NCI-H1436 treated with DMSO at 0.1 percent for 48 hours (cell line): ENCODE measurements at places on chromosomes 3 and 15.

- DNase-seq: no peak
Measured at GRCh38 chr3:16498130-16498890, 15.2 kb downstream of the RFTN1 start.

DNA sequence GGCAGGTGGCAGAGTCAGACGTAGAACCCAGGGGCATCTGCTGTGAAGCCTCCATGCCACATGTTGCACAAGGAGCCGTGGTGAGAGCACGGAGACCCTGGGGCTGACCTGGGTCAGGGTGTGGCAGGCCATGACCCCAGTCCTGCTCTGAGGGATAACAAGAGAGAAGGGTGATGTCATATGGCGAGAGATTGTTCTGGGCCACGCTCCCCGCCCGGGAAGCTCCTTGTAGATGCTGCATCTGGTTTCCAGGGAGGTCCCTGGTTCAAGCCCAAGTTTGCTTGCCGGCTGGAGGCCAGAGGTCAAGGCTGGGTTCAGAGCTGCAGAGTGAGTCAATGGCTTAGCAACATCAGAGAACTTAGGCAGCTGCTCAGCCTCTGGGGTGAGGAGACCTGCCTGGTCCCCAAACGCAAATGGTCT is 17.3 kb downstream of the FGD5 start:
- no peak for DNase-seq

DNA sequence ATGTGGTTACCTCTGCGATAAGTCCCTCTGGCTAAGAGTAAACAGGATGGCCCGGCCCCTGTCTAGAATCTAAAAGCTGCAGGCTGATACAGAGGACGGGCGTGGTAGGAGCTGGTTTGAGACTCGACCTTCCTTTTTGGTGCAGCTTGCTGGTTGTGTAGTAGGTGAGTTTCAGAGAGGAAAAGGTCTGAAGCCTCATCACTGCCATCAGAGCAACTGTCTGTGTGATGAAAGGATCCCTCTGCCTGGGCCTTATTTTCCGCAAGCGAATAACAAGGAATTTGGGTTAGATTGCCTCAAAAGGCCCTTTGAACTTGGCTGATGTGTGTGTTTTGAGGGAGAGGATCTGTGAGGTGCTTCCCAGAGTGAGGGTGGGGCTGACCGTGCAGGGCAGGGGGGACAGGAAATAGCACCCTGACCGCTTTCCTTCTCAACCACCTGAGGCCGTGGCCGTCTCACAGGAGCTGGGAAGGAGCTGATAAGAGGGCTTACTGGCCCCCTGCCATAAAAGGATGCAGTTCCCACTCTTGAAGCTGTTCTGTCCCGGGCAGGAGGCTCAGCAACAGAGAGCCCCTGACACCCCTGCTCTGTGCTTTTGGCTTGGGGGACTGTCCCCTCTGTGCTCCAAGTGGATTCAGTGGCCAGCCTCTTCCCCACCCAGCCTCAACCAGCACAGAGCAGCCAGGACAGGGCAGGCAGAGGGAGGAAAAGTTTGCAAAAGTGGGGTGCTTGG is 45.6 kb upstream of the TFRC start:
- no peak for DNase-seq

- DNase-seq: no peak
Measured at GRCh38 chr15:67955252-67955651, 98.9 kb upstream of the PIAS1 start.

DNA sequence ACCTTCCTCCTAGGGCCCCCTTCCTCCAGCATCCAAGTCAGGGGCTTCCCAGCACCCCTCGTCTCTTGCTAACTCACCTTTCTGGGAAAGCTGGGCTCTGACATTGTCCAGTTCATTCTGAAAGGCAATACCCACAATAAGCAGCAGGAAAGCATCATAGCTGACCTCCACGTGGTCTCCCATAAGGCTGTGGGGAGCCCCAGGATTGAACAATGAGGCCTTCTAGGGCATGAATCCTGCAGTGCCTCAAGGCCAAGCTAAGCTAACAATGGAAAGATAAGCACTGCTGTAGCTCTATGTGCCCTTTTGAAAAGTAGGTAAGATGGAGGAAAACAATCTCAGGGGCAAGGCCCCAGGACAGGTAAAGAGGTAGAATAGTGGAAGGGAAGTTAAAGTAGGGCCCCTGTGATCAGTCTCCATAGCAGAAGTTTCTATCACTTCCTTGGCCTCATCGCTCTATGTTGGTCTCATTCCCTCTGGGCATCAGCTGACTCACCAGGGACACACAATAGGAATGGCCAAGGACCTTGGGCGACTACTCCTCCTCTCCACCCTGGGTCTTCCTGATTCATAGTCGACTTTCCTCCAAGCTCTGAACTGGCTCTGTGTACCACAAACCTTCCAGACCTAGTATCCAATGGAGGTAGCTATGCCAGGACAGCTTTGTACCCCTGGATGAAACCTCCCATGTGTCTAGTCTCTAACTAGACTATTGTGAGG is 11.7 kb downstream of the TRAIP start:
- DNase-seq: no peak

GRCh38 chr15:74584779-74585178 is 30.9 kb upstream of the CLK3 start:
- DNase-seq: no peak

- no peak for DNase-seq
Measured at GRCh38 chr15:77122576-77122975, 51.7 kb upstream of the TSPAN3 start.

DNA sequence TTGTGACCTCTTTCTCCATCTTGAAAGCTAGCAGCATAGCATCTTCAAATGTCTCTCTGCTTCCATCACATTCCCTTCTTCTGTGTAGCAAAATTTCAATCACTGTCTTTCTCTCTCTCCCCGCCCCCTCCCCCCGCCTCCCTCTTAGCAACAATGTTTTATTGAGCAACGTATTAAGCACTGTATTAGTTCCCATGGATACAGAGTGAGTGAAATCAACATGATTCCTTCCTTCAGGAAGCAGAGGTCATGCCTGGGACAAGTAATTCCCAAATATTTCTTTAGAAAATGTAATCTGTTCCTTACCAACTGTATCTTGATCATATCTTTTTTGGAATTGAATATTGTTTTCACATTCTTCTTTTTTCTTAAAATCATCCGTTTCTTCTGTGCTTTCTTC is 373.7 kb upstream of the NECTIN3 start:
- no peak for DNase-seq

- no peak for DNase-seq
Measured at GRCh38 chr3:100352296-100353231, 18.0 kb downstream of the NIT2 start.

GRCh38 chr3:22450786-22451400 is 699.9 kb upstream of the ZNF385D start:
- DNase-seq: no peak

- DNase-seq: no peak
Measured at GRCh38 chr3:44323341-44323955, 15.1 kb upstream of the TCAIM start.

DNA sequence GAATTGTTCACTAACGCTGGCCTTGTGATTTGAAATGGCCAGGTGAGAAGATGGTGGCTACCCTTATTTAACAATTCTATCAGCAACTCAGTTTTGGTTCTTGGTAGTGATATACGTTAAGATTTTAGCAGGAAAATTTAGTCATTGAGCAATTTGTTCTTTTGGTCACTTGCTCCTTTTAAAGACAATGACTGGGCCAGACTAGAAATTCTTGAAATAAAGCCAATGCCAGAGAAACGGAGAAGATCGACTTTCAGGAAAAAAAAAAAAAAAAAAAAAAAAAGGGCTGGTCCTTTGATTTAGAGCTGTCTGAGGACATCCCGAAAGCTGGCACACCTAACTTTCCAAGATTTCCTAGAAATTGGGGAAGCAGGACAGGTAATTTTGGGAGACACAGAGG is 178.5 kb downstream of the FNDC3B start:
- no peak for DNase-seq

GRCh38 chr3:64410226-64410625 is 185.0 kb upstream of the PRICKLE2 start:
- DNase-seq: no peak

DNA sequence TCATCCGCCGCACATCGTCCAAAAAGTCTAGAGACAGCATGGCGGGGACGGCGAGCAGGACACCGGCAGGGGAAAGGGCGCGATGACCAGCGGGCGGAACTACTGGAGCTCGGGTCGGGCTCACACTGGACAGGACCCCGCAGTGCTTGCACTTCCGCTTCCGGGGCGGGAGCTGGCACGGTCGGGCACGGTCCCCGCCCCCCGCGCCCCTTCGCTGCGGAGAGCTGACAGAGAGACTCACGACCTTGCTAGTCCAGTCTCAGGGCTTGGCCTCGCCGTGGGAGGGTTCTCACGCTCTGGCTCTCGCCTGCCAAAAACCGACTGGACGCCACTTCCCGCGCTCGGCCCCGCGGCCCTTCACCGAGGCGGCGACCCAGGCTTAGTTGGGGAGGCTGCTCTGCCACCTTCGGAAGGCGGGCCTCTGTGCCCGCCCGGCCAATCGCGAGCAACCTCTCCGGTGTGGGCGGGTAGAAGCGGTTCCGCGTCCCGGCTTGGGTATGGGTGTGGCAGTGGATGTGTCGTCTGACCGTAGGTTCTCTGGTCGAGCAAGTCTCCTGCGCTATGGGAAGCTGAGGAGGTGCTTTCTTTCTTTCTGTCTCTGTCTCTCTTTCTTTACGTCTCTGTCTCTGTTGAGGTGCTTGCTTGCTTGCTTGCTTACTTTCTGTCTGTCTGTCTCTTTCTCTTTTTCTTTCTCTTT is at the start of gene SEC11A:
Gene SEC11A, minus strand, starts transcription at position 104 of the 697 bp plus-strand sequence. Its CDS starts 64 bp downstream, at position 40.
- DNase-seq: peak; percentile 56

GRCh38 chr15:67399925-67400324 is 121.0 kb upstream of the C15orf61 start:
- no peak for DNase-seq

DNA sequence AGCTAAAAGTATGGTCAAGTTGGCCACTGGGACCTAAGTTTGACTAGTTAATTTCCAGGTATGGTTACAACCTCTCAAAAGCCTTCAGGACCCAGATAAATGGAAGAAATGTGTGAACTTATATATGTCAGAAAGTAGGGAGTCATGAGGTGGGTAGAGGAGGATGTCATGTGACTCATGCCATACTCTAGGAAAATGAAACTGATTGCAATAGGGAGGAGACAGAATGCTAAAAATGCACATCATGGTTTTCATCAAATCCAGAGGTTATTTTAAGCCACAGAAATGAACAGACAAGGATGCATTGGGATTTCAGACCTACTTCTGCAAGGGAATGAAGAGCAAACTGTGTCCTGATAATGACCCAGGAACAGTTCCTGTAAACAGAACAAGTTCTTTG is 310.0 kb downstream of the EDEM1 start:
- DNase-seq: no peak

- DNase-seq: no peak
Measured at GRCh38 chr3:48157950-48158376, 30.3 kb downstream of the CDC25A start.

DNA sequence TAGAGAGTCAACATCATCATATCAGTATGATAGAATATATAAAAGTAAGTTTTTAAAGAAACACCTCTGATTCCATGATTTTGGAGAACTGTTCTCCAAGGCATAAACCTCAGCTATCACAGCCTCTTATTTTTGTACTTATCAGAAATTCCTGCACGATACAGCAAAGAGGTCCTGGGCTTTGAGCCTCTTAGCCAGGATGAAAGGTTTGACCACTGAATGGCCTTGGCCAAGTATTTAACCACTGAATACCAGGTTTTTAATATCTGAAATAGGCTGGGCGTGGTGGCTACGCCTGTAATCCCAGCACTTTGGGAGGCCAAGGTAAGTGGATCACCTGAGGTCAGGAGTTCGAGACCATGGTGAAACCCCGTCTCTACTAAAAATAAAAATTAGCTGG is 1.9 kb upstream of the FAM174B start:
- DNase-seq: no peak

DNA sequence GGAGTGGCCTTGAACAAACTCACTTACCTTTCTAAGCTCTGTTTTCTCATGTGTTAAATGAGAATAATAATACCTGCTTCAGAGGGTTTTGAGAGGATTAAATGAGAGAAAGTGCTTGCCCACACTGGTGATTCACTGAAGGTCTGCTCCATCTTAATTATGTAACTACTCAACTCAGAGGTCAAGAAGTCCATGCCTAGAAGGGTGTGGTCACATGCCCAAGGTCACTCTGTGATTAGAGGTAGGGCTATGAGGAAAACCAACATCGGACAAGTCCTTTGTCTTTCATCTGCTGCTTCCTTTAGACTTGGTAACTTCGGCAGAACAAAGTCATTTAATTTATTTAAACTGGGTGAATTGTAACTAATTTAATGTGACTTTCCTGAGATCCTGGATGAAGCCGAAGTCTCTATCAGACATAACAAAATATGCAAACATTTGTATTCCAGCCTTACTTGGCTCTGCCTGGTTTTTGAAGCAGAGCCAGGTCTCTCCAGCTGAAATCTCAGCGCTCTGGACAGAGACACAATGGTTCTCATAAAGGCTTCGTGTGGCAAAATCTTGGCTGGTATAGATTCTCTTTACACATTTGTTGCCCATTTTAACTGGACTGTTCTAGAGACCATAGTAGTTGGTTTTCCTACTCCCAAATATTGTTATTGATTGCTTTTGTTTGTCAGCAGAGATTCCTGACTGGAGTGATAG is 3.0 kb downstream of the CHRNA7 start:
- DNase-seq: no peak

- no peak for DNase-seq
Measured at GRCh38 chr3:9108876-9109567, 140.4 kb downstream of the SRGAP3 start.

- DNase-seq: no peak
Measured at GRCh38 chr15:27361438-27361837, 390.5 kb downstream of the GABRG3 start.

GRCh38 chr3:121752261-121752660 is 2.7 kb upstream of the GOLGB1 start:
- DNase-seq: no peak

DNA sequence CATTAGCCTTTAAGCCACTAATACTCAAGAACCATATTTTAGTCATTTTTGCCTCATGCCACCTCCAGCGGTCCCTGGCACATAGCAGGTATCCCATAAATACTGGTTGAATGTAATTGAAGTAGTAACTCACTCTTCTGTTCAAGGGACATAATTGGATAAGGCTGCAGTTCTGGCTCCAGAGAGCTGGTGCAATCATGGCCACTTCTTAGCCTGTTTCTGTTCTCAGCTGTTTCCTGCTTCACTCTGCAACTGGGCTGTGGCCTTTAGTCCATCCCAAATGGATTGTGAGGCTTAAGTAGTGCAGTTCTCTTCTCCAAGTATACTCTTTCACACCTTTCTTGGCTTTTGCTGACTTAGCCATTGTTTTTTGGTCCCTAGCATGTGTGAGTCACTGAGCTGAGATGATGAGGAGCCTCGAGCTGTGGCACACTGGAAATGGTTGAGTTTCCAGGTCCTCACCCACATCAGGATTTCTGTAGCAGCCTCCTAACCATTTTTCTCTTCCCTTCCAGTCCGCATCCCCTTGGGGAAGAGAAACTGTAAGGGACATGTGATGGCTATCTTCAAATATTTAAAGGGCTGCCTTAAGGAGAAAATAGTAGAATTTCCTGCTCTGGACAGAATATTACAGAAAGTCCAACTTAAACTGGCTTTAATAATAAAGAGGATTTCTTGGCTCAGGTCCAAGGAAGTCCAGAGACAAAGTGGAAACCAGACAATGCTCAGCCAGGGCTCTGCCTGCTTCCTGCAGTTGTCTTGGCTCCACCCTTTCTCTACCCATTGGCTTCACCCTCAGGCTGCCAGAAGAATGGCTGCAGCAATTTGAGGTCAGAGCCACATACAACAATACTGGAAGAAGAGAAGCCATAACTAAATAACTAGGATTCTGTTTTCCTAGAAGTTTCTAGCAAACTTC is 305.4 kb upstream of the ROPN1 start:
- no peak for DNase-seq
